Omental fat pad (tissue), 4 donors: ENCODE measurements at places on chromosomes 12 and 14. TPM values are rescaled to one million over a fixed set of nuclear protein-coding genes. Genes with fewer than 3 reads are reported as not detected.

The GPRC5A gene
- total RNA-seq = 11.3 TPM

The TAS2R50 gene
- 2.0 TPM for total RNA-seq

The ERP27 gene
- 0.60 TPM for total RNA-seq

The AQP2 gene
- total RNA-seq = not detected

The SPTSSA gene
- 35.9 TPM for total RNA-seq

The COCH gene
- total RNA-seq = 3.8 TPM

The DHRS1 gene
- total RNA-seq = 21.9 TPM

The SLC10A1 gene
- total RNA-seq = not detected

The KLHL33 gene
- total RNA-seq = 0.12 TPM

The TFCP2 gene
- total RNA-seq = 10.1 TPM

The STXBP6 gene
- 10.2 TPM for total RNA-seq

The PTPRR gene
- total RNA-seq = 0.95 TPM

The FAR2 gene
- 4.5 TPM for total RNA-seq

The NEMP1 gene
- 4.6 TPM for total RNA-seq

The LTBP2 gene
- 104 TPM for total RNA-seq

The CIDEB gene
- 23.8 TPM for total RNA-seq

The ENDOU gene
- total RNA-seq = 2.7 TPM

The LALBA gene
- not detected for total RNA-seq

The ARHGAP5 gene
- 117 TPM for total RNA-seq

The TAS2R9 gene
- not detected for total RNA-seq

The C12orf50 gene
- not detected for total RNA-seq

The RFX4 gene
- total RNA-seq = not detected

The SOAT2 gene
- not detected for total RNA-seq

The RIC8B gene
- 17.5 TPM for total RNA-seq

The MTHFD1 gene
- 94.8 TPM for total RNA-seq

The LUM gene
- total RNA-seq = 213 TPM

The RAD9B gene
- total RNA-seq = 0.60 TPM
